ENCODE measurements at places on chromosomes 11 and 22.
A peak's percentile ranks its signal among the peaks of the same experiment; 100 is the strongest.

GRCh38 chr11:17498475-17498874 lies 21.8 kb upstream of the ABCC8 start:
- DNase-seq: peak; percentile 7

DNA sequence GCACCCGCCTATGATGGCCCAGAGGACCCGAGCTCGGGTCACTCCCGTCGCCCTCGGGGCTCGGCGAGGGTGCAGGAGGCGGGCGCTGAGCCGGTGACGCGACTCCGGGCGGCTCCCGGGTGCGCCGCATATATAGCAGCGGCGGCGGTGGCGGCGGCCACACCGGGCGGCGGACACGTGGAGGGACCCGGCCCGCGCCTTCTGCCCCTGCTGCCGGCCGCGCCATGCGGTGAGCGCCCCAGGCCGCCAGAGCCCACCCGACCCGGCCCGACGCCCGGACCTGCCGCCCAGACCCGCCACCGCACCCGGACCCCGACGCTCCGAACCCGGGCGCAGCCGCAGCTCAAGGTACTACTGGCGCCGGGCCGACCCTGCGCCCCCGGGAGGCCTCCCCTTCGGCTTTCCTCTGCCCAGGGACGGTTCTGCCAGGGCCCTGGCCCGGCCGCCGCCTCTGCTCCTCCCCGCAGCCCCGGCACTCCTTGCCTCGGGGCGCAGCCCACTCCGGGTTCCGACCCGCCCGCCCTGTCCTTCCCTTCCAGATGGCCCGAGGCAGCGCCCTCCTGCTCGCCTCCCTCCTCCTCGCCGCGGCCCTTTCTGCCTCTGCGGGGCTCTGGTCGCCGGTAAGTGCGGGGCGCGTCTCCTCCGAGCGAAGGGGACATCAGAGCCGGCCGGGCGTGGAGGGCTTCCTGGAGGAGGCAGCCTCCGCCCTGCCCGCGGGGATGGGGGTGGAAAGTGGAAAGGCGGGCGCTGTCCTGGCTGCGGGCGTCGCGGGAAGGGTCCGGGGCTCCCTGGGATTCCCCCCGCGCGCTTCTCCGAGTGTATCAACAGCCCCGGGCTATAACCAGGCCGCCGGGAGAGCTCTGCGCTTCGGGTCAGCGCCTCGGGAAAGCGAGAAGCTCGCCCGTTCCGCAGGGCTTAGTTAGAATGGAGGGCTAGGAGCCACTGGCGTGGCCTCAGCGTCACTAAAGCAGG lies at the start of gene GAL:
Gene GAL, plus strand, starts transcription at position 160 of the 972 bp plus-strand sequence. Its CDS starts 380 bp downstream, at position 540.
- no peak for DNase-seq

GRCh38 chr22:48887394-48888332 lies 940.0 kb downstream of the BRD1 start:
- no peak for DNase-seq

GRCh38 chr11:44507896-44508445 lies 57.5 kb upstream of the CD82 start:
- DNase-seq: no peak

GRCh38 chr22:46734830-46735453 lies 3.1 kb downstream of the CERK start:
- DNase-seq: peak; percentile 82

- peak; percentile 72 for DNase-seq
These were observed 15.9 kb upstream of the OR6M1 start for GRCh38 chr11:123822032-123822431.

DNA sequence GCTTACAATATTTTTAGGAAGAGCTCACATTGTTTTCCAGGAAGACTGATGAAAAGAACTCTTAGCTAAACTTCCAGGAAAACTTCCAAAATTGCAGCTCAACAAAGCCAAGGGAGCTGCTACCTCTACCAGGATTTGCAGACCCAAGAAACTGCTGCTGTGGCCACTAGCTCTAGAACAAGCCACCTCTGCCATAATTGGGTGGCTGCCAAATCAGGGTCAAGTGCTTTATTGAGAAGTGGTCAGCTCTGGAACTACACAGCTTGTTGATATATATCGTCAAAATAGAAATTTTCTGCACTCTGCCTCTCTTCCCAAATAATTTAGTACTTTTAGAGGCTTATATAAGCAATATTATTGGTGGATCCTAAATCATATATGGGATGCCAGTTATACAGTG lies 371.8 kb upstream of the CHORDC1 start:
- DNase-seq: no peak

- no peak for DNase-seq
These were observed 6.4 kb downstream of the ATG2A start for GRCh38 chr11:64910451-64911093.

GRCh38 chr11:3684129-3684818 lies 13.1 kb upstream of the CHRNA10 start:
- no peak for DNase-seq

- no peak for DNase-seq
These were observed 434 bp downstream of the BANF1 start for GRCh38 chr11:66002648-66003225.

DNA sequence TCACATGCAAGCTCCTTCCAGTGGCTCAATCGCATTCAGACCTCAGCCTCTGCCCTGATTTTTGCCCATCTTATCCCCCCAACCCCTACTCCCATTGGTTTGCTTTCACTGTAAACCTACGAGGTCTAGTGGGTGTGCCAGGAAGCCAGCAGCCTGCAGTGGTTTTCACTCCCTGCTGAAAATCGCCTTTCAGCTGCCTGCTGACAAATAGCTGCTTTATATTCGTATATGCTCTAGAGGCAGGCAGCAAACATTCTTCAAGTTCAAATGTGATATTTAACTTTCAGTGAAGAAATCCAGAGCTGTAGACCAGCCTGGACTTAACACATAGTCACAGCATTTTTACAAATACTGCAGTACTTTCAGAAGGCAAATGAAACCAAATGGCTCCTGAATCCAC lies 92.8 kb upstream of the APOA1 start:
- peak; percentile 30 for DNase-seq

GRCh38 chr22:38735126-38735464 lies 20.7 kb downstream of the SUN2 start:
- no peak for DNase-seq

- DNase-seq: no peak
These were observed 30.5 kb downstream of the PTPN5 start for GRCh38 chr11:18761144-18761543.

- no peak for DNase-seq
These were observed 16.0 kb upstream of the TMPRSS13 start for GRCh38 chr11:117945047-117945810.

DNA sequence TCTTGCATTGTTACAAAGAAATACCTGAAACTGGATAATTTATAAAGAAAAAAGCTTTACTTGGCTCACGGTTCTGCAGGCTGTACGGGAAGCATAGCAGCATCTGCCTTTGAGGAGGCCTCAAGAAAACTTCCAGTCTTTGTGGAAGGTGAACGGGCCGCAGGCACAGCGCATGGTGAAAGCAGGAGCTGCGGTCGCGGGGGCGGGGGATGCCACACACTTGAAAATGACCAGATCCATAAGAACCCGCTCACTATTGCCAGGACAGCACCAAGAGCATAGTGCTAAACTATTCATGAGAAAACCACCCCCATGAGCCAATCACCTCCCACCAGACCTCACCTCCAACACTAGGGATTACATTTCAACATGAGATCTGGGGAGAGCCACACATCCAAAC lies 45.6 kb upstream of the SEPTIN5 start:
- no peak for DNase-seq

DNA sequence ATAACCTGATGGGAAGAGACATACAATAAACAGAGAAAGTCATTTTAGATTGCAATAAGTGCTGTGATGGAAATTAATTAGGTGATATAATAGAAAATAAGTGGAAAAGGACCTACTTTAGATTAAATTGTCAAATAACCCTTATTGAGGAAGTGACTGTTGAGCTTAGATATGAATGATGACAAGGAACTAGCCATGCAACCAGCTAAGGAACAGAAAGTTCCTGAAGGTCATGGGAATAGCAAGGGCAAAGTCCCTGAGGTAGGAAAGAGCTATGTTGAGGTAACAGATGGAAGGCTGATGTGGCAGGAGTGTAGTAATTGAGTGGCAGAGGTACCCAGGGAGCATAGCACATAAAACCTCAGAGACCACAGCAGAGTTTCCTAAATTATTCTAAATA lies 135.2 kb downstream of the WNT11 start:
- no peak for DNase-seq

- no peak for DNase-seq
These were observed 26.8 kb downstream of the TPCN2 start for GRCh38 chr11:69075421-69076128.

DNA sequence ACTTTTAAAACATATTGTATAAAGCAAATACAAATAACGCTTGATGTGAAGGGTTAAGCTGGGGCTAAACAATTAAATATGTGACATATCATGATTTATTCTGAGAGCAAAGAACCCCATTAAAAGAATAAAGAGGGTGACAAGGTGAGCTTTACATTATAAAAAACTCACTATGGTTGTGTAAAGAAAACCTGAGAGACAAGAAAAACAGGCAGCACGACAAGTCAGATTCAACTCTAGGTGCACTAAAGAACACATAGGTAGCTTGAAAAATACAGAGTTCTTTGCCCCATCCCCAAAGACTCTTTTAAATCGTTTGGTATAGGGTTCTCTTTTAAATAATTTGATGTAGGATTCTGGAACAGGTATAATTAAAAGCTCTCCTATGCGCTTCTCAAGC lies 63.5 kb downstream of the LUZP2 start:
- no peak for DNase-seq

DNA sequence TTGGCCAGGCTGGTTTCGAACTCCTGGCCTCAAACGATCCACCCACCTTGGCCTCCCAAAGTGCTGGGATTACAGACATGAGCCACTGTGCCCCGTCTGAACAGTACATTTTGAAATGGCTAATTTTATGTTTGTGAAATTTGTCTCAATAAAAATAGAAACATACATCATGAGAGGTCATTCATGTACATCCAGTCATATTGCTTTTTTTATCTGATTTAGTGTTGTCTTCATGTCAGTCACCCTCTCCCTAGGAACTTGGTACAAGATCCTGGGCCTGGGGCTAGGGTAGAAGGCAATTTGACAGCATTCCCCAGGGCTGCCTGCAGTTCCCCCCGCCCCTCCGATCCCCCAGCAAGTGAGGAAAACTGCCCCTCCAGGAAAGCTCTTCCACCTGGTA lies 46.6 kb upstream of the RBFOX2 start:
- DNase-seq: no peak

GRCh38 chr11:95242091-95242844 lies 11.3 kb upstream of the SESN3 start:
- no peak for DNase-seq

- no peak for DNase-seq
These were observed 18.4 kb upstream of the MYOD1 start for GRCh38 chr11:17700991-17701390.

- no peak for DNase-seq
These were observed 36.1 kb downstream of the ARHGEF12 start for GRCh38 chr11:120372296-120372695.

DNA sequence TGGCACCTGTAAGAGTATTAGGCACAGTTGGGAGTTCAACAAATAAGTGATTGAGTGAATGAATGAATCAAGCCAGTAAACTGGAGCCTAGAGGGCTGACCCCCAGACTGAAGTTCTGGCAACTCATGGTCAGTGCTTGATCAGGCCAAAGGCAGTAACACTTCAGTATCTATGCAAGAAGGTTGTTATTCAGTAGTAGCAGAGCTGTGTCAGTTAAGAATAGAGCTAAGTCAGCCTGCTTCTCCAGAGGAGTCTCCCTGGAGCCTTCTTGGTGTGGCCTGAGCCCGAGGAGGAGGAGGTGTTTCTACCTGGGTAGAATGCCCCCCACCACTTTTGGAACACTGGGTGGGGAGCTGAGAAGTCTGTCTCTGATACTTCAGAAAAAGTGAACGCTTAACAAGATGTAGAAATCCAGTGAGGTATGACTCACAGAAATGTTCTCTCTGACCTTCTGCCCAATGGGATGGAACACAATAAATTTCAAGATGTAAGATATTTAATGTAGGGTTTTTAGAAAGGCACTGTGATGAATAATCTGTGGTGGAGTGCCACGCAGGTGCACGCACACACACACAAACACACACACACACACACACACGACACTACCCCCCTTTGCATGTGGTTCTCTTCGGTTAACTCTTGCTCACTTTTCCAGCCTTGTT lies 219.9 kb downstream of the HIPK3 start:
- peak; percentile 35 for DNase-seq

GRCh38 chr22:20083891-20084546 lies 4.0 kb downstream of the DGCR8 start:
- DNase-seq: no peak

DNA sequence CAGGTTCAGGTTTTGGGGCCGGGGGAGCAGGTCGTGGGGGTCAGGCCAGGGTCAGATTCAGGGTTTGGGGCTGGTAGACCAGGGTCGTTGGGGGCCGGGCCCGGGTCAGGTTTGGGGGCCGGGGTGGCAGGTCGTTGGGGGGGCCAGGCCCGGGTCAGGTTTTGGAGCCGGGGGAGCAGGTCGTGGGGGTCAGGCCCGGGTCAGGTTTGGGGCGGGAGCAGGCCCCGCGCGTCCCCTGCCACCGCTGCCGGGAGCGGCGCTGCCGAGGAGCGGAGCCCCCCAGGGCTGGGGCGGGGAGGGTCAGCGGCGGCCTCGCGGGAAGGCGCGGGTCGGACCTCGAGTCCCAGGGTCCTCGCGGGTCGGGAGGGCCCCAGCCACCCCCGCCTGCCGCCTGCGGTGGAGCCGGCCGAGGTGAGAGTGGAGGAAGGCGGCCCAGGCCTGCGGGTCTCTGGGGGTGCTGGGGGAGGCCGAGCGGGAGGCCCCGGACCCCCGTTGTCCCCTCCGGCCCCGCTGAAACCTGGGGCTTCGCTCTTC lies 535 bp downstream of the TRABD start:
- DNase-seq: no peak

DNA sequence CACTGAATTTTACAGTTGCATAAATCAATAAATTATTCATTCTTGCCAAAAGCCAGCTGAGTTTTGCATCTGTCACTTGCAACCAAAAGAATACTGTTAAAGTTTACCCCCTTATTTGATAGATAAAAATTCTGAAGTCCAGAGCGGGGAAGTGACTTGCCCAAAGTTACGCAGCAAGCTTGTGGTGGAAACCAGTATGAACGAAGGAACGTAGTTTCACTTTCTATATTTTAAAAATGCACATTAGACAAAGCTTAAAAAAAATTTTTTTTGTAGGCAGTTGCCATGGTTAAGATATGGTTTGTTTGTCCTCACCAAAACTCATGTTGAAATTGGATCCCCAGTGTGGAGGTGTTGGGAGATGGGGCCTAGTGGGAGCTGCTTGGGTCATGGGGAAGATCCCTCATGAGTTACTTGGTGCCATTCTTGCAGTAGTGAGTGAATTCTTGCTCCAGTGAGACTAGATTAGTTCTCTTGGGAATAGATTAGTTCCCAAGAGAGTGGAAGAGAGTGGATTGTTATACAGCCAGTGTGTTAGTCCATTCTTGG lies 46.3 kb upstream of the SEZ6L start:
- no peak for DNase-seq
